Retinal pigment epithelial cell (primary cell): ENCODE measurements at places on chromosomes 12 and 14.

- DNase-seq: no peak
Observed at GRCh38 chr12:115897729-115898128, 379.8 kb downstream of the MED13L start.

GRCh38 chr14:34266344-34266743 lies 195.7 kb downstream of the SPTSSA start:
- DNase-seq: no peak

DNA sequence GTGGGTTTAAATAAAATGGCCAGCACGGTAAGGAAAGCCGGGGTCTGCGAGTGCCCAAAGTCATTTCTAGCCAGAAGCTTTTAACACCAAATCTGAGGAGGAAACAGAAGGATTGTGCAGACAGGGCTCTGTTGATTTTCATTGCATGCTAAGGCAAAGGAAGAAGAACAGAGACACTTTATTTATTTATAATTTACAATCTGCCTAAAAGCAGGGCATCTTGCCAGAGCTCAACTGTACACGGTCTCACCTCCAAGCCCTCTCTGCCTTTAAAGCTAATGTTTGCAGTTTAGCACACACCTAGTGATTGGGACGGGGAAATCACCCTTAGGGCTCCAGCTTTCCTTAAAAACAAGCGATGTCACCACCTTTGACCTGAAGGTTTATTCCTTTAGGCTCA lies 4.0 kb downstream of the KCNA5 start:
- no peak for DNase-seq

DNA sequence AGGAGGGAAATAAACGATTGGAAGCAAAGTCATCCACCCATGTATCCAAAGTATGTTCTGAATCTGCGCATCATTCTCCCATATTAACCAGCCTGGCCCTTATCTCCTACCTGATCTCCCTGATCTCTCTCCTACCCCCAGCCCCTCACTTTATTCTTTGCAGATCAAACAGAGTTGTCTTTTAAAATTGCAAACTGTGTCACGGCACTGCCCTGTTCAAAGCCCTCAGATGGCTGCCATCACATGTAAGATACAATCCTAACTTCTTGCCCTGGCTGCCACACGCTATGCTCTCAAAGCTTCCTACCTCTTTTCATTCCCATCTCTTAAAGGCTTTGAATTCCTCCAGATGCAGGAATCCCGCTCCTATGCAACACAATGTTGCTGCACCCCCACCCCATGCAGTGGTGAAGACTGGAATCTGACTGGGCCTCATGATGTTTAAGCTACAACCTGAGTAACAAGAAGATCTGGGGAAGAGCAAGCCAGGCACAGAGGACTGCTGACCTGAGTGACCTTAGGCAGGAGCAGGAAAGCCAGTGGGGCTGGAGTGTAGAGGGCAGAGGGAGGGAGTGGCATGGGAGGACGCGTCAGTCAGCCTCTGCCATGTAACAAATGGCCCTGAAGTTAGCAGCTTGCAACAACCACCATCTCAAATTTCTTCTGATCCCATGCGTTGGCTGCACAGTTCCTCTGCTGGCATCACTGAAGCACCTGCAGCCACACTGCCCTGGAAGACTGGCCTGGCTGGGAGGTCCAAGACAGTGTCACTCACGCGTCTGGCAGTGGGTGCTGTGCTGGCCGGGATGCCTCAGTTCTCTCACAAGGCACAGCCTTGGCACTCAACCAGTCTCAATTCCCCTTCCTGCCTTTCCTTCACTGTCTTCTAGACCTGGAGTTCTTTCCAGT lies 382.8 kb downstream of the BCL11B start:
- no peak for DNase-seq

DNA sequence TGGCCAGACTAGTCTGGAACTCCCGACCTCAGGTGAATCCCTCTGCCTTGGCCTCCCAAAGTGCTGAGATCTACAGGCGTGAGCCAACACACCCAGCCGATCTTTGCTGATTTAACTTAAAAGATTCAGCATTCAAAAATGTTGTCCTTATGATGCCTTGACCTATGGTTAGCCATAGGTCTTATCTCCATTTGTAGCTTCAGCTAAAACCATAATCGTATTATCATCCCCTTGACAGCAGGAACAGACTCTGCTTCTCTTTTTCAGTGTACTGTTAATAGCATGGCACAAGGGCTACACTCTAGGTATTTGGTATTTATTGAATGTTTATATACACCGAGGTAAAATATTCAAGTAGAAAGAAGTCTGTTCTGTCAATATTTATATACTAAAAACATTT lies 15.3 kb downstream of the CCDC62 start:
- DNase-seq: no peak

DNA sequence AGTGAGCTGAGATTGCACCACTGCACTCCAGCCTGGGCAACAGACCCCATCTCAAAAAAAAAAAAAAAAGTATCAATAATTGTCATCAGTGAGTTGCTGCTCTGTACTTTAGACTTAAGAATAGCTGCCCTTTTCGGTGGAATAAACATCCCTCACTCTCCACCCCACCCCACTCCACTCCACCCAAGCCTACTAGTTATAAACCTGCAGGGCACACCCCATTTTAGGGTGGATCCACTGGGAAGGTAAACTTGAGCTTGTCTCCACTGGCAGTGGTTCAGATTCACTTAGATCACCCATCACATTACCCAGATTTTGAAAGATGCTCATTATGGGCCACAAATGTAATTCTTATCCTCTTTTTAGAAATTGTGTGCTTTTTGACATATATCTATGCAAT lies 106.4 kb downstream of the GPR135 start:
- DNase-seq: no peak
